Hepatocyte (in vitro differentiated cells): ENCODE measurements at places on chromosomes 6 and 20. TPM values are rescaled to one million over a fixed set of nuclear protein-coding genes. Genes with fewer than 3 reads are reported as not detected.

DNA sequence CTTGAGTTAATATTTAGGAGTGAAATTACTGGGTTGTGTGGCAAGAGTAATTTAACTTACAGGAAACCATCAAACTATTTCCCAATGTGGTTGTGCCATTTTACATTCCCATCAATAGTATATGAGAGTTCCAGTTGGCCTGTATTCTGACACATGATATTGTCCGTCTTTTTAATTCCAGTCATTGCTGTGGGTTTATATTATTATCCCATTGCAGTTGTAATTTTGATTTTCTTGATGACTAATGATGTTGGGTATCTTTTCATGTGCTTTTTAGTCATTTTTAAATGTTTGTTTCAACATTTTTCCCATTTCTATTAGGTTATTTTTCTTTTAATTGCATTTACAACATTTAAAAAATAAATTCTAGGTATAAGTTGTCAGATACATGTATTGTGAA lies 614.0 kb downstream of the UTRN start:
- no peak for DNase-seq

- no peak for DNase-seq
Measured at GRCh38 chr6:149938571-149939355, 3.1 kb upstream of the ULBP2 start.

The TXLNB gene
- 0.50 and 0.56 TPM in 2 replicates for total RNA-seq

The CASS4 gene
- total RNA-seq = 0.13 TPM in 1 of 2 replicates, not detected in the other
